NCI-H526 (cell line): ENCODE measurements at places on chromosomes 2 and 18.

DNA sequence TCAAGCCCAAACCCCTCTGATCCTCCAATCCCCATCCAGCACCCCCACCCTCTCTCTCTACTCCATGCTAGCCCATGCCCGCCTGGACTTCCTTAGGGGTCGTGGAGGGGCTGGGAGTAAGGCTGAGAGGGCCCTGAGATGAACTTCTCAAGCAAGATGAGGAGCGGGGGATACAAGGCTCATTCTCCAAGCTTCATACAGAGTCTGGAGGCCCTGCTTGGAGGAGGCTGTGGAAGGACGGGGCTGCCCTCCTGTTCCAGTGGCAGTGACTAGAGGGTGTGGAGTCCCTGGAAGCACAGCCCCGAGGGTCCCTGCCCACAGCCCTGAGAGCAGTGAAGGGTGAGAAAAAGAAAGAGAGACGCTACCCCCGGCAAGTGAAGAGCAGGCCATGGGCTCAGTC, 45.6 kb downstream of the EMX1 start:
- no peak for DNase-seq

- no peak for DNase-seq
Observed at GRCh38 chr2:221322741-221323140, 249.4 kb downstream of the EPHA4 start.

GRCh38 chr2:151729837-151730236, 4.4 kb downstream of the NEB start:
- no peak for DNase-seq

DNA sequence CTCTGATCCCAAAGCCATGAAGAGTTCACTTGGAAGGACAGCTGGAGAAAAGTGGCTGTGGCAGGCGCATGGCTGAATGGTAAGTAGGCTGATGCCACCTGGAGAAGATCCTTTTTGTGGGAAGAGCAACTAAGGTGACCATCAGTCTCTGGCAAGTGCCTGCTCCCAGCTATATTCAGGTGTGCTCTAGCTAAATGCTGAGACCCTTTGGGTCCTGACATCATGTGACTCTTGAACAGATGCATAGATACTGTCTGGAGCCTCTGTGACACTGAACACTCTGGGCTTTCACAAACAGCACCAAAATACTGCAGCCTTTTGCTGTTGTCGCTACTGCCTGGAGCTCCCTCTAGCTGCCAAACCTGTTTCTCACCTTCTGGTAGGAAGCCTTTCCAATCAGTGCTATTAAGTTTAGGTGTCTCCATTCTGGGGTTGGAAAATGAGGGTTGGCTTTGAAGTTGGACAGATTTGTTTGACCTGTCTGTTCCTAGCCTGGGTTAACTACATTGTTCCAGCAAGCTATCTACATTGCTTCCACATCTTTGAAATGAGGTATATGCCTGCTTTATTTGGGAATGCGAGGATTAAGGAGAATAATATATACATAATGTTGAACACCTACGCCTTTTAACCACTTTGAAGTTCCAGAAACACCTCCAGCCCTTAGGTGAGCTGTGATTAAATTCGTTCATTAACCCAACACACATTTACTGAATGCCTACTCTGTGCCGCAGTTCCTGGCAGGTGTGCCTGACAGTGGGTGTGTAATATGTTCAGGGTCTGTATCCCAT, 3.1 kb downstream of the EGR4 start:
- DNase-seq, result peak; percentile 36

DNA sequence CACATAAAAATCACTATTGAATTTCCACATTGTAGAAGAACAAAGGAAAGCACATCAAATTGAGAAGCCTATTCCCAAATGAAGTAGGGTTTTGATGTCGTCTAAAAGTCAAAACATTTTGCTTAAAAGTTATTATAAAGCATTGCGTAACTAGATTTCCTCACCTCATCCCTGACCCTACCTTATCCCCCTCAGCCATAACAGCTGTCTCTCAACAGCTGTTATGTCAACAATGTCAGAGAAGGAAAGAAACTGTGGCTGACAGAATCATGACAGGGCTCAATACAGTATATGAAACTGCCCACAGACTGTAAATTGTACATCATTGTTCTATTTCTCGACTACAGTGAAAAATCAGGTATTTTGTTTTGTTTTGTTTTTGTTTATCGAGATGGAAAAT, 63.0 kb upstream of the ACVR1C start:
- DNase-seq, result no peak

DNA sequence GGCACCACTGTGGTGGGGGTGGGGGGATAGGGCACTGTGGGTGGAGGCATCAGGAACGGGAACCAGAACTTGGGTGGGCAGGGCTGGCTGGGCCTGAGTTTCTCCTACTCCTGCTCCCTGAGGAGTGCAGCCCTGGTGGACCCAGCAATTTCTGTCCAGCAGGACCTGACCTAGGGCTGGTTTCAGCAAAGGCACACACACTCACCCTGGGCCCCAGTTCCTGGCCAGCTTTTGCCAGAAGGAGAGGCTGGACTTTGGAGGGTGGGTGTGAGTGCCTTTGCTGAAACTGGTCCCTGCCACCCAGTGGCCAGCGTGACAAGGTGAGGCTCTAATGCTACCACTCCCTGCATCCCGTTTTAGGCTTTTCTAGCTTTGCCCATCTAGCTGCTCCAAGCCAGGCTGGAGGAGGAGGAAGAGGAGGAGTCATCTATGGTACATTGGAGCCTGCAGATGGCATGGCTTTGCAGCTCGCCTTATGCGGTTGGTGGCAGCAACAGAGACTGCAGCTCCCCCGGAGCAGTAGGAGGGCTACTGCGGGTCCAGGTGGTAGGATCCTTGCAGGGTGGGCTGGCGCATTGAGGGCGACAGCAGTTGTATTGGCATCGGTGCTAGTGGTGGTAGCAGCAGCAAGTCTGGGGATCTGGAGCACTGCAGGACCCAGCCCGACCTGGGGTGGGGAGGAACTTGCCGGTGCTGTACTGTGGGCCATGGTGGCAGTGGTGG, 40.4 kb upstream of the IMP4 start:
- no peak for DNase-seq

DNA sequence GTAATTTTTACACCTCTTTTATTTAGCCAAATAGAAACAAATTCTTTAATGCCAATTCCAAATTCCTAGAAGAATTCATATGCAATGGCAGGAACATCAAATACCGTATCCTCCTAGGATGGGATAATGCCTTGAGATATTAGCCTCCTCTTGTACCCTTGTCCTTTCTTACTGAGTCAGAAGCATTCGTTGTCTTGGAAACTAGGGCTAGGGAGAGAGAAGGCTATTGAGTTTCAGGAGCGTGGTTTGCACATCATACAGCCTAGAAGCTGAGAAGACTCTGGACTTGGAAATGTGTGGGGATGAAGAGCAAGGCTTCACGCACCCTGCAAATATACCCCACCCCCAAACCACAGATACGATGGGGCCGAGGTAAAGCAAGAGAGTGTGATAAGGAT, 300.7 kb downstream of the SP3 start:
- DNase-seq, result no peak

DNA sequence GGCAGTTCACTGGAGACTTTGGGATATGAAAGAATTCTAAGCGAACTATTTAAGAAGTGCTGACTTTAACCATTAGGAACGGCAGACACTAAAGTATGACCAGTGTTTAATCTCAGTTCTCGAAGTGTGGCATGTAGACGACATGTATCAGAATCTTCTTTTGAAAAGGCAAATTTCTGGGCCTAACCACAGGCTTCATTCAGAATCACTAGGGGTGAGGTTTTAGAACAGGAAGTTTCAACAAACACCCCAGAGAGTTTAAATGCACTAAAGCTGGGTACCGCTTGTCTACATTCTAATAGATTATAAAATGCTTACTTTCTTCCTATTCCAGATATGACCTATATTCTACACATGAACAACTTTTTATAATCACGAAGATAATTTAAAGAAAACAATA, 180.3 kb downstream of the ANKRD44 start:
- DNase-seq, result no peak

- DNase-seq, result no peak
Observed at GRCh38 chr2:108813732-108814131, 27.2 kb downstream of the CCDC138 start.

DNA sequence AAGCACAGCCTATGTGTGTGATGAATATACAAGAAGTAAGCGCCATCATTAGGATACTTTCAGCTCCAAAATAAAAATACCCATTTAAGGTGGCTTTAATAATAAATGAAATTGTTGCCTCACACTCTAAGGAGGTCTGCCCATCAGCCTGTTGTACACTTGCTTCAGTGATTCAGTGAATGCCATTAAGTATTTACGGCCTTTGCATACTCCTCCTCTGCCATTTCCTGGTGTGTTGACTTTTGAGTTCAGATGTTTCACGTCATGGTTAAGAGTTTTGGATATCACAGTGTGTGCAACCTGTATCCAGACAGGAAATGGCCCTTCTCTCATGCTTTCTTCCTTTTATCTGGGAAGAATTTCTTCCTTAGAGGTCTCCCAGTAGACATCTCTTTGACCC, 38.6 kb upstream of the SNORC start:
- no peak for DNase-seq

- no peak for DNase-seq
Observed at GRCh38 chr18:48884306-48884705, 66.5 kb downstream of the SMAD7 start.

GRCh38 chr2:238235331-238235732, 4.5 kb downstream of the HES6 start:
- DNase-seq, result no peak

DNA sequence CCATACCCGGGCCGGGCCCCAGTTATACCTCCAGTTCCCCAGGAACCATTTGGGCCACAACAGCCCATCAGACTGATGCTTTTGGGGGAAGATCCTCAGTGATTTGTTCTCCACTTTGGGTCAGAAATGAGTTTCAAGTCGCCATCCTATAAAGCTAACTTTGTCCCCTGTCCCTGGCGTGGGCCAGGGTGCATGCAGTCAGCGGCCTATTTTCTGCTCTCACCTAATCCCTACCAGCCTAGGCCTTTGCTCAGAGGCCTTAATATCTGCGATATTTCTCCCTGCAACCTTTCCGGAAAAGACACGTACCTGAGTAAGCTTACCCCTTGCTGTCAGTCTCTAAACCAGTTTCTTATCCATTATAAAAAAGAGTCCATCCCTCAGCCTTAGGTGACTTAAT, 7.2 kb downstream of the DNMT3A start:
- DNase-seq, result no peak

GRCh38 chr2:143847257-143847656, 672.7 kb downstream of the ZEB2 start:
- no peak for DNase-seq

DNA sequence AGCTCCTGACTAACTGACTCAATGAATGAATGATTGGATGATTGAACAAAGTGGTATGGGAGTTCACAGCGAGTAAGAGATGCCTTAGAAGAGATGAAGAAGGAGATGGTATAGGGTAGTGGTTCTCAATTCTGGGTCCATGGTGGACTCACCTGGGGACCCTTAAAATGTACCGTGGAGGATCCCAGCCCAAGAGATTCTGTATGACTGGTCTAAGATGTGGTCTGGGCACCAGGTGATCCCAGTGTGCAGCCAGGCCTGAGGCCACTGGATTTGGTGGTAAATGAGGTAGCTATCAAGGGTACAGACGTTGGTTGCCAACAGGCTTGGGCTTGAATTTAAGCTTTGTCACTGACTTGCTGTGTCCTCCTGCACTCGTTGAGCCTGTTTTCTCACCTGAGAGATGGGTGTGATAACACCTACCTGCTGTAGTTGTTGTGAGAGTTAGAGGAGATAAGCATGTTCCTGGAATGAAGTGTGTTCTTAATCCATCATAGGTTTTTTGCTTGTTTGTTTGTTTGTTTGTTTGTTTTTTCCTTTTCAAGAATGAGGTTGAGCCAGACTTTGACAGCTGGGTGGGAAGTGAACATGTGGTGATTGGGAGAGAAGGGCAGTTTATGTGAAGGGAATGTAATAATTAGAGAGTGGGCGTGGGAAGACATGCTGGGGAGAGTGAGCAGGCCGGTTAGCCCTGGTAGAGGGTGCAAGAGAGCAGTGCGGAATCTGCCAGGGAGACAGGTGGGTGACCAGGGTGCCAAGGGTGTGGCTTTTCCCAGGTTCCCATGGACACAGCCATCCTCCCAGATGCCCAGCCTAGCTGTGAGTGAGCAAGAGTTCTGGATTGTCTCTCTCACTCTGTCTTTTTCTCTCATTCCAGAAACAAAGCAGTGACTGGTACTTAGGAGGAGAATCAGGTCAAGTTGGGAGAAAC, 31.4 kb upstream of the IL1B start:
- DNase-seq, result no peak

DNA sequence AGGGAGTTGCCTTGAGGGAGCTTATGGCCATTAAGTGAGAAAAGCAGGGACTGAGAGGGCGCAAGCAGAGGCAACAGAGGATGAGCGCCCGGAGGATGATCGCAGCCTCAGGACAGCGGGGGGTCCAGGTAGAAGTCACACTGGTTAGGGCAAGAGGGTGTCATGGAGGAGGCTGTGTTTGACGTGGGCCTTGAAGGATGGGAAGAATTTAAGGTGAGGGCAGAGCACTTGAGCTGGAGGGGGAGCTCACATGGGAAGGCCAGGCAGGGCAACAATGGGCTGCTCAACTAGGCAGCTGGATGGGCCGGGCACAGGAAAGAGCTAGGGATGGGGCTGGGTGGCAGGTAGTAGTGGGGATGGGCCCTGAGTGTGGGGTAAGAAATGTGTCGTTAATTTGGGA, 31.9 kb downstream of the FAM228A start:
- no peak for DNase-seq

- DNase-seq, result no peak
Observed at GRCh38 chr2:224395620-224396390, 6.1 kb downstream of the FAM124B start.

DNA sequence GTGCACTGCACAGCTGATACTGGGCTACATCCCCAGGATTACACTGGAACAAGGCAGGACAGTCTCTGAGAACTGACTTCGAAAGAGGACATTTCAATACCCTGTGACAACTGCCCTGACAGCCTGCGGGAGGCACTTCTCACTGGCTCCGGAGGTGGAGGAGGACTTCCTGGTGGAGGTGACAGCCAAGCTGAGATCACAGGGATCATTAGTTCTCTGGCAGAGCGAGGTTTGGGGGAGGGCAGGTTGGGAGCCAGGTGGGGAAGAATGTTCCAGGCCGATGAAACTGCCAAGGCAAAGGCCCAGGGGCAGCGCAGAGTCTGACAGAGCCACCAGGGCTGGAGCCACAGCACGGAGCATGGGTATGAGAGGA, 28.0 kb upstream of the NPAS2 start:
- DNase-seq, result no peak
